ENCODE measurements at places on chromosomes 12 and 14. TPM values are rescaled to one million over a fixed set of nuclear protein-coding genes. Genes with fewer than 3 reads are reported as not detected.

RFX4 gene
- not detected for total RNA-seq

OR6C75 gene
- total RNA-seq: not detected

FAM186B gene
- not detected for total RNA-seq

RDH12 gene
- 0.20 TPM for total RNA-seq

CS gene
- 88.0 TPM for total RNA-seq

PDE6H gene
- not detected for total RNA-seq

NGDN gene
- total RNA-seq: 26.9 TPM

RBM25 gene
- total RNA-seq: 4.7 TPM

CLEC9A gene
- not detected for total RNA-seq

NXPH4 gene
- total RNA-seq: 1.2 TPM

RNASE1 gene
- total RNA-seq: not detected

ASCL1 gene
- not detected for total RNA-seq

SERPINA6 gene
- not detected for total RNA-seq

WNT1 gene
- total RNA-seq: not detected

TCTN2 gene
- total RNA-seq: 6.3 TPM

GLT8D2 gene
- not detected for total RNA-seq

RND1 gene
- not detected for total RNA-seq

SERPINA10 gene
- not detected for total RNA-seq

SPTSSA gene
- 6.9 TPM for total RNA-seq

IL26 gene
- 0.64 TPM for total RNA-seq

CPSF6 gene
- 50.9 TPM for total RNA-seq

CCDC88C gene
- 5.8 TPM for total RNA-seq

MIP gene
- not detected for total RNA-seq

NUMB gene
- total RNA-seq: 21.5 TPM

Data from MG63 (cell line).